Stimulated activated CD4-positive, alpha-beta T cell treated with anti-CD3 and anti-CD28 coated beads, Interleukin-1b, Interleukin-23, amount 100 ng/mL, for 1 hour (primary cell): ENCODE measurements at places on chromosomes 12 and 14.

- no peak for DNase-seq
Observed at GRCh38 chr14:54675236-54676128, 108.6 kb downstream of the SAMD4A start.

GRCh38 chr12:18998343-18999261 is 130.9 kb upstream of the PLEKHA5 start:
- no peak for DNase-seq

- no peak for DNase-seq
Observed at GRCh38 chr12:115572440-115572839, 705.1 kb downstream of the MED13L start.

- no peak for DNase-seq
Observed at GRCh38 chr14:81031488-81031887, 76.1 kb downstream of the TSHR start.

DNA sequence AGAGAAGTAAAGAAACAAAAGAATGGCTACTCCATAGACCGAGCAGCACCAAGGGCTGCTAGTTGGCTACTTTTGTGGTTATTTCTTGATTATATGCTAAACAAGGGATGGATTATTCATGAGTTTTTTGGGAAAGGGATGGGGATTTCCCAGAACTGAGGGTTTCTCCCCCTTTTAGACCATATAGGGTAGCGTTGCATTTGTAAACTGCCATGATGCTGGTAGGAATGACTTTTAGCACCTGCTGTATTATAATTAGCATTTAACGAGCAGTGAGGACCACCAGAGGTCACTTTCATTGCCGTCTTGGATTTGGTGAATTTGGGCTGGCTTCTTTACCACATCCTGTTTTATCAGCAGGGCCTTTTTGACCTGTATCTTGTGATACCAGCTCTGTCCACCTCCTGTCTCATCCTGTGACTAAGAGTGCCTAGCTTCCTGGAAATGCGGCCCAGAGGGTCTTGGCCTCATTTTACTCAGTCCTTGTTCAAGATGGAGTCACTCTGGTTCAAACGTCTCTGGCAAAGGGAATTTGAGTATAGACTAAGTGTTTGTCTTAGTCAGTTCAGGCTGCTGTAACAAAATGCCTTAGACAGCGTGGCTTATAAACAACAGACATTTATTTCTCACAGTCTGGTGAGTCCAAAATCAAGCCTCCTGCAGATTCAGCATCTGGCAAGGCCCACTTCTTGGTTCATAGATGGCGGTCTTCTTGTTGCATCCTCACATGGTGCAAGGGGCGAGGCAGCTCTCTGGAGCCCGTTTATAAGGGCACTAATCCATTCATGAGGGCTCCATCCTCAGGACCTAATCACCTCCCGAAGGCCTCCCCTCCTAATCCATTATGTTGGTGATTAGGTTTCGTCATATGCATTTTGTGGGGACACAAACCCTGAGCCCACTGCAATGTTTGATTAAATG is 348.3 kb upstream of the SFSWAP start:
- DNase-seq: no peak

DNA sequence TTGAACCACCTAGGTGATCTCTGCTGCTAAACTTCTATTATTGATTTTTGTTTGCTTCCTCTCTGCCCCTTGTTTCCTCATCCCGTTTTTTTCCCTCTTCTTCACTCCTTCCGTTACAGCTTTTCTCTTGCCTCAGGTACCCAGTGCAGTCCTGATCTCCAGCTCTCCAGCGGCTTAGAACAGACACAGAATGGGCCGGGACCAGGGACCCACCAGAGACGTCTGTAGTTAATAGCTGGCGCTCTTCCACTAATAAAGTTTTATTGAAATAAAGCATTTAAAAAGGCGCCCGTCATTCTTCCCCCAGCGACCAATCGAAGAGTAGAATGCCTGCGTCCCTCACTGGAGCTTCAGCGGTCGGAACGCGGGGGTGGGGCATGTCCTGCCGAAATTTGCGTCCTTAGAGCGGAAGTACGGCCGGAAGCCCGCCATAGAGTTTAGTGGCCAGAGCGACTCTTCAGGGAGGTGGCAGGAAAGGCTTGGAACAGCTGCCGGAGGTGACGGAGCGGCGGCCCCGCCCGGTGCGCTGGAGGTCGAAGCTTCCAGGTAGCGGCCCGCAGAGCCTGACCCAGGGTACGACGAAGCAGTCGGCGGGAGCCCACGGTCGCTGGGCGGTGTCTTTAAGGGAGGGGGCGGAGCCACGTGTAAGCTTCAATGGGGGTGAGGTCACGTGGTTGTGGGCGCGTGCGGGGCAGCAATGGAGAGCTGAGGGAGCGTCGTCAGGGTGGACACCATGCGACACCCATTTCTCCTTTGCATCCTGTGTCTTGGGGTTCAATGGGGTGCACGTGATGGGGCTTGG is at the start of gene COPS7A:
Gene COPS7A, plus strand, starts transcription at position 440 of the 802 bp plus-strand sequence. CDS start 611 bp downstream, outside the sequence.
- DNase-seq: peak; percentile 86

GRCh38 chr14:22095860-22096513 is 422.4 kb upstream of the OR4E1 start:
- no peak for DNase-seq

DNA sequence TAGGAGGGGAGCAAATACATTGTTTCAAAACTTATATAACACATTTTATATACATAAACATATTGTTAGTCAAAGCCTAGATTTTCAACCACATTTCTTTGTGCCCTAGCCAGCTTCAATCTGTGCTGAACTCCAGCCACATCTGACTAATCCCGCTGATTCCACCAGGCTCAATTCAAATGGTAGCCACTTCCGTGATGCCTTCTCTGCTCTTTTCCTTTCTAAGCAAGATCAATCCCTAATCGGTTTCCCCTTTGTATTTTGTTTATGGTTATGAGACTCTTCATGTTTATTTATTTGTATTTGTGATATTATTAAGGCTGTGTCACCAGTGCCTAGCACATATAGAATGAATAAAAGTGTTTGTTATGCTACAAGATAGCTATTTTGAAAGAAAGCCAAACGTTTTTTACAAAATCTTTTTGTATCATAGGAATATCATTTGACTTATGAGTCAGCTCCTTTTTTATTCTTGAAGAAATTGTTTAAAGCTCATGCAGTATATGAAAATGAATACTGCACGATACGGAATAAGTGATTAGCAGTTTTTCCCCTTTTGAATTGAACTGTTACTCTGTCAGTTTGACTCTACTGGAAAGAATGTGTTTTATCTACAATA is 110.2 kb downstream of the PLEKHA5 start:
- DNase-seq: no peak

DNA sequence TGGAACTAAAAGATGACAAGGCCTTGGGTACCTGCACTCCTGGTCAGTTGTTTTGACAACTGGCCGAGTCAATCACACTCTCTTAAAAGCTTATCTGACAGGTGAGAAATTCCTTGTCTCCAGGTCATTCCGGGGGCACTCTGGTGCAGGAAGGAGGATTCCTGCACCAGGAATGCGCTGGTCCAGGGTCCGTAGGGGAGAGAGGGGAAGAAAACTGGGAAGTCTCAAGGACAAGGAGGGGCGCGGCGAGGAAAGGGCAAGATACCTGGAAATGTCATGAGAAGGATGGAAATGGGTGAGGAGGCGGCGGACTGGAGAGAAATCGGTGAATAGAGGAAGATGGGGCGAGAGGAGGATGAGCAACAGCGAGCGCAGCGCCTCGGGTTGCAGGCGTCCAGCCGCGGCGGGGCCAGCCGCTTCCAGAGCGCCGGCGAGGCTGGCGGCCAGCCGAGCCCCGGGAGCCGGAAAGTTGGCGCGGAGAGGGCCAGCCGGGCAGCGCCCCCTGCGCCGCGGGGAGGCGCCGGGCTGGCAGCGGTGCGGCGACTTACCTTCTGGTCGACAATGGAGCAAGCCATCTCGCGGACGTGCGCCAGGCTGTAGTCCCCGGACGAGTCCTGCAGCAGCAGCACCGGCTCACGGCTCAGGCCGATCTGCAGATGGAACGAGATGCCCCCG is 809 bp downstream of the PRKD1 start:
- no peak for DNase-seq

DNA sequence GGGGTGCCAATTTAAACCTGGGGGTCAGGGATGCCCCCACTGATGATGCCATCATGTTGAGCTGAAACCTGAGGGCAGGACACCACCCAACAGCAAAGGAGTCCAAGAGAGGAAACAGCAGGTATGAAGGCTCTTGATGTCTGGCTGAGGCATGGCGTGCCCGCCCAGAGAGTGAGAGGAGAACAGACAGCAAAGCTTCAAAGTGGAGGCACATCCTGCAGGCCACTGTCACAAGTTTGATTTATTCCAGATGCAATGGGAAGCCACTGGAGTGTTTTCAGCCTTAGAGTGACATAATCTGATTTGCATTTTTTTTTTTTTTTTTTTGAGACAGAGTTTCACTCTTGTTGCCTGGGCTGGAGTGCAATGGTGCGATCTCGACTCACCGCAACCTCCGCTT is 34.8 kb downstream of the IRF2BPL start:
- DNase-seq: no peak

GRCh38 chr12:27566159-27566558 is 42.2 kb downstream of the PPFIBP1 start:
- DNase-seq: no peak

DNA sequence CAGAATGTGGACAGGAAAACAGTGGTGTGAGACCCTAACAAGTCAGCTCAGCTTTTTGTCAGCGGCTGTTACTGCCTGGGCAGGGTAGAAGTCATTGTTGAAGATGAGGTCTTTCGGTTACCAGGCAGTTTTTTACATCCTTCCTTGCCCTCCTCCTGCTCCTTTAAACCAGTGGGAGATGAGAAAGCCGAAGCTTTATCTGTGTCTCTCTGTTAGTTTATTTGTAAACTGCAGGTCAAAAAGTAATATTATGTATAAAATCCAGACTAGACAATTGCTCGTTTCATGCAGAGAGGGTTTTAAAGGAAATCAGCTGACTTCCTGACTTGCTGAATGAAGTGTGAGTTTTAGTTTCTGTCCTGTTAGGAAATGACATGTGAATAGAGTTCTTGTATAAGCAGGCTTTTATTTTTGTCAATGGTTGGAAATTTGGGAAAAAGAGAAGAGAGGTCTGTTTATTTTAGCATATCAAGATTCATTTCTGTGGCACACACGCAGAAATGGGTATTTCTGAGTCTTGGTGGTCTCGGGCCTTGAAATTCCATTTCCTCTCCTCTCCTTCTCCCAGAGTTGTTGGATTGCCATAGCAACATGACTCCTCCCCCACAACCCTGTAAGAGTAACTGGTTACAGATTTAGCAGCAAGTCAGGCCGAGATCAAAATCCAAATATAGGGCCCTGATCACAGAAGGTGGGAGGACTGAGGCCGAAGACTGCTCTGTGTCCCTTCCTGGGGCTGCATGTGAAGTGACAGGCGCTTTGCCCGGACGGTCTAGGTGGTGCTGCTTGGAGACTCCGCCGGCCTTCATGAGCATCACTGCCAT is 60.8 kb downstream of the SAMD4A start:
- DNase-seq: no peak

GRCh38 chr12:10896854-10897253 is 12.5 kb downstream of the TAS2R13 start:
- no peak for DNase-seq

GRCh38 chr14:53183056-53183455 is 29.9 kb upstream of the DDHD1 start:
- DNase-seq: no peak

DNA sequence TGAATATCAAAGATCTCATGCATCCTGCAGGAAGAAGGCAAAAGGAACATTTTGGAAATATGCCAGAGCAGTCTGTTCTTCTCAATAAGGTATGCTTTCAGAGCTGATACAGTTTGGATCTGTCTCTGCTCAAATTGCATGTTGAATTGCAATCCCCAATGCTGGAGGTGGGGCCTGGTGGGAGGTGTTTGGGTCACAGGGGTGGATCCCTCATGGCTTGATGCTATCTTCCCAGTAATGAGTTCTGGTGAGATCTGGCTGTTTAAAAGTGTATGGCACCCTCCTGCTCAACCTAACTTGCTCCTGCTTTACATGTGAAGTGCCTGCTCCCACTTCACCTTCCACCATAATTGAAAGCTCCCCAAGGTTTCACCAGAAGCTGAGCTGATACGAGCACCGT is 76.6 kb downstream of the RIN3 start:
- no peak for DNase-seq

GRCh38 chr12:14540801-14541462 is 26.8 kb downstream of the PLBD1 start:
- DNase-seq: no peak

DNA sequence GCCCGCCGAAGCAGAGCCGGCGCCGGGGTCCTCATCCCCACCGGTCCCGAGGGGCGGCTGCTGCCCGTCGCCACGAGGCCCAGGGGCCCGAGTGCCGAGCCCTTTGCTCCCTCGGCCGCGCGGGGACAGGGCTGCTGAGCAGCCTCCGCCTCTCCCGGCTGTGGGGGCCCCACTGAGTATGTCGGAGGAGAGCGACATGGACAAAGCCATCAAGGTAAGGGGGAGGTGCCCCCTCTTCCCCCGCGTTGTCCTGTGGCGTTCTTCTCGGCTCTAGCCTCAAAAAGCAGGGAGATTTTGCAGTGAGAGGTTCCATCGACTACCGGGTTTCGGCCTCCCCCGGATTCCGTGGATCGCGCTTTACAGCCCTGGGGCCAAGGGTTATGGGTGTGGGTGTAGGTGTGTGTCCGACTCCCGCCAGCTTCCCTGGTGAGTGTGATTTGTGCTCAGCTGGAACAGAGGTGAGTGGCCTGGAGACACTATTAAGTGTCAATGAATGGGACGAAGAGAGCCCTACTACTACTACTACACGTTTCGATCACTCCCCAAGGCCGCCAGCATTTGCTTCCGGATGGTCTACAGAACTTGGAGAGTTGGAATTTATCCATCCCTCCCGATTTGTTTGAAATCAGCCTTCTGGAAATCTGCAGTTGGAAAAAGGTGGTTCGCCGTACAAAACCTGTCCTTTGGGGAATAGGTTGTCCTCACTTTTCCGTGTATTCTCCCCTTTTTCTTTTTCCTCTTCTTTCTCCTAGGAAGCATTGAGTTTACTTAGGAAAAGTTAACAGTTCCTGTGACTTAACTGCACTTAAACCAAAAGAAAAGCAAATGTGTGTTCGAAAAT is 748 bp downstream of the MAPKAPK5 start:
- DNase-seq: no peak

DNA sequence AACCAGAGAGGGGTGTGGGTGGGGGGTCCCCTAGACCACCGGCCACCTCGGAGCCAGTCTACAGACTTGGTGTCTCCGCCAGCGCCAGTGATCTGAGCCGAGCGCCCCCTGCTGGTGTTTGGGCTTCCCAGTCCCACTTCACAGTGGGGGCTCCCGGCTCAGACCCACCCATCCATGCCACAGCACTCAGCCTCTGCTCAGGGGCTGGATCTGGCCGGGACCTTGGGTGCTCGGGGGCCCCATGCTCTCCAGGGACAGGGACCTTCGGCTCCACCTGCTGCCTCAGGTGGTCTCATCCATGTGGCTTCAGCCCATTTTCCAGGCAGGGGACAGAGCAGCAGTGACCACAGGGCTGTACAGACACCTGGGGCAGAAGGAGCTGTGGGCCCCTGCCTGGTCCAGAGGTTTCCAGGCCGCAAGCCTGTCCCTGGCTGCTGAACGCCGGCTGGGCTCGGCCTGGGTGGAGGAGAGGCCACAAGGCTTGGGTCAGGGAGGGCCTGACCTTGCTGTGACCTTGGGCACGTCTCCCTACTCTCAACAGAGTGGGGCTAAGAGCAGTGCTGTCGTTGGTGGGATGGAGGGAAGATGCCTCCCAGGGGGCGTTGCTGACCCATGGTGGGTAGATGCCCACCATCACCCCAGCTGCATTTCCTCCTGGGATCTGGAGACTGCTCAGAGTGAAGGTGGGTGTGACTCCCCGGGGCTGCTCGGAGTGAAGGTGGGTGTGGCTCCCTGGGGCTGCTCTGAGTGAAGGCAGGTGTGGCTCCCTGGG is 86.3 kb downstream of the KIF26A start:
- no peak for DNase-seq
